Astrocyte of the cerebellum (primary cell): ENCODE measurements at places on chromosomes 13 and 19.

DNA sequence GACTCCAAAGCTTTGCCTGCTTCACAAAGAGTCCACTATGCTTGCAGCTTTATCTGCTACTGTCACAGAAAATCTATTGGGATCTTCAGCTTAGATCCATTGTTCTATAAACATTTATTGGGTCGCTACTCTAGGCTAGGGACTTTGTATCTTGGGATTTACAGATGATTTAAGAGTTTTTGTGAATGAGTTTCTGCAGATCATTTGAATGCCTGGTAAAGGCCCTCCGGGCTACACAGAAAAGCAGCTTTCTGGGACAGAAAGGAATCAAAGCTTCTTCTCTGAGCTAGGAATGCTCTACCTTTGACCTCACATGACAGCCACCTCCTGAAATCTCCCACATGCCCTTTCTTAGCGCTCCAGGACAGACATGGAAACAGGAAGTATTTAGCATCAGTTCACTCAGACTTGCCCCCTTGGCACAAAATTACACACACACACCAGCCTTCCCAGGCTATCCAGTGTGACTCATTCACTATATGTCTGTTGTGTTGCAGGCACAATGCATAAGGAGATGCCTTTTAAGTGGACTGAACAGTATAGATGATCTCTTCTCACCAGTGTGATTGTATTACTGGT, 492.4 kb downstream of the DACH1 start:
- DNase-seq: no peak

- DNase-seq: no peak
These were observed 190.1 kb downstream of the FOXO1 start for GRCh38 chr13:40476175-40476958.

DNA sequence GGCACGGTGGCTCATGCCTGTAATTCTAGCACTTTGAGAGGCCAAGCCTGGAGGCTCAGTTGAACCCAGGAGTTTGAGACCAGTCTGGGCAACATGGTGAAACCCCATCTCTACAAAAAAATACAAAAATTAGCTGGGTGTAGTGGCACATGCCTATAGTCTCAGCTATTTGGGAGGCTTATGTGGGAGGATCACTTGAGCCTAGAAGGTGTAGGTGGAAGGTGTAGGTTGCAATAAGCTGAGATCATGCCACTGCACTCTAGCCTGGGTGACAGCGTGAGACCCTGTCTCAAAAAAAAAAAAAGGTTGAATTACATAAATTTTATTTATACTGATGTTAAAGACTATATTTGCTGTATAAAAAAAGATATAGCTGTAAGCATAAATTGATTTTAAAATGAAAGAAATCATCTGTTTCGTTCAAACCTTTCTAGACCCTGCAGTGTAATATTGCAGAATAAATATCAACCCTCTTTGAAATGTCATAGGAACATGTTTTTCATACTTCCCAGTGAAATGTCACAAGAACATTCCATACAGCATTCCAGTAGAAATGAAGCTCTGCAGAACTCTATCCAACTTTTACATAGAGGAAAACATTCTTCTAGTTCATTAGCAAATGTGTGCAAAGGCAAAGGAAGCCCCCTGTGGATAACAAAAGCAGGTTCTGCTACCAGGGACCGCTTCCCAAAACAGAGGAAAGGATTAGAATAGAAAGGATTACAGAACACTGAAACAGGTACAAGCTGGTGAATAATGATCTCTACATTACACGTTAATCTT, 76.0 kb downstream of the CAB39L start:
- peak; percentile 42 for DNase-seq

DNA sequence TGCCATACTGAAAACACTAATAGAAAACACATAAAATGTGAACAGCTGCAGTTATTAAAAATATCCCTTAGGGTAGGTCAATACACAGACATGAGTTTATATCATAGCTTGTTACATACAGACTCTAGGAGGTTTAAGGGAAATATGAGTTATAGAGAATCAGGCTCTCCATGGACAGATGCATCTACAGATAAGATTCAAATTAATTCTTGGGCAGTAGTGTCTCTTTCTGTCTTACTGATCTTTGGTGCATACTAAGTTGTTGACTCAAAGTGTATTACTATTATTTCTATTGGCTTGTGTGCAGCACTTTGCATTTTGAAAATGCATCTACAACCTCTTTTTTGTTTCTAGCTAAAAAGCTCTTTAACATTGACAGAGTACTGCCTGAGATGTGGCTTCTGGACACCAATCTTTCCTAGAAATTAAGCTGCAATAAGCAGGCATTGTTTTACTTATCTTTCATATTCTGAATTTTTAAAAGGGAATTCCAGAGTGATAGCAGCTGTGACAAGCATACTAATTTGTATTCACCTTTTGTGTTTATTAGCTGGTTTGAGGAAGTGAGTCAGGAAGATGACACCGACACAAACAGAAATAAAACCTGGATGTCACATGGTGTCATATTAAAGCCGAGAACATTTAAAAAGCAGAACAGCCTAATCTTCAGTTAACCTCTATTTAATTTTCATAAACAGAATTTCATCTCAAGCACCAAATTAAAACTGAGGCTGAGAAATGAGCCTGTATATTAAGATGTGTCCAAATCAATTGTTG, 399.0 kb downstream of the PCDH9 start:
- DNase-seq: no peak

GRCh38 chr13:44231786-44232516, 141.7 kb upstream of the SERP2 start:
- DNase-seq: peak; percentile 94
